Hematopoietic multipotent progenitor cell treated with erythropoietin and hydrocortisone succinate and interleukin-3 and kit ligand, for 4 days (in vitro differentiated cells): ENCODE measurements at places on chromosomes 4 and X.
A peak's percentile ranks its signal among the peaks of the same experiment; 100 is the strongest.

GRCh38 chr4:177339477-177340374 is 30.1 kb downstream of the NEIL3 start:
- DNase-seq = peak; percentile 68

- peak; percentile 60 for DNase-seq
Observed at GRCh38 chr4:128782076-128782715, 27.3 kb upstream of the JADE1 start.

DNA sequence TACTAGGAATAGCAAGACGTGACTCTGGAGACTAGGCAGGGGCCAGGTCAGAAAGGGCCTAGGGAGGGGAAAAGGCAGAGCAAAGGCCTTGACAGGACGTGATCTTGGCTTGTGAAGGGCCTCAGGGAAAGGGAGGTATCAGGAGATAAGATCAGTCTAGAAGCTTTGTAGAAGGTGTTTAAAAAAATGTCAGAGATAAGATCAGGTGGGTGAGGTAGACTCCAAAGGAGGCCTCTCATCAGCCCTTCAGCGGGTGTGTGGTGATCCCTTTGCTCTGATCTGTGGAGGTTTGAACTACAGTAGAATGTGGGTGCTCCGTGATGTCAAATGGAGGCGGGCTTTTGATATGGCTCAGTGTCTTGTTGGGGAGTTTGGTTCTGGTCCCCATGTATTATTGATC is 78.8 kb upstream of the PRPS1 start:
- DNase-seq = no peak

- peak; percentile 57 for DNase-seq
Observed at GRCh38 chrX:147476008-147476407, 435.7 kb upstream of the FMR1 start.

GRCh38 chr4:51874551-51874950 is 31.6 kb downstream of the DCUN1D4 start:
- no peak for DNase-seq

- DNase-seq = no peak
Observed at GRCh38 chr4:56301997-56302496, 85.2 kb downstream of the AASDH start.
